Stimulated activated CD4-positive, alpha-beta T cell treated with anti-CD3 and anti-CD28 coated beads, Interleukin-2, amount 100 ng/mL, for 24 hours (primary cell): ENCODE measurements at places on chromosomes 12 and 14.

- DNase-seq: no peak
These were observed 4.3 kb upstream of the GPHB5 start for GRCh38 chr14:63322897-63323573.

DNA sequence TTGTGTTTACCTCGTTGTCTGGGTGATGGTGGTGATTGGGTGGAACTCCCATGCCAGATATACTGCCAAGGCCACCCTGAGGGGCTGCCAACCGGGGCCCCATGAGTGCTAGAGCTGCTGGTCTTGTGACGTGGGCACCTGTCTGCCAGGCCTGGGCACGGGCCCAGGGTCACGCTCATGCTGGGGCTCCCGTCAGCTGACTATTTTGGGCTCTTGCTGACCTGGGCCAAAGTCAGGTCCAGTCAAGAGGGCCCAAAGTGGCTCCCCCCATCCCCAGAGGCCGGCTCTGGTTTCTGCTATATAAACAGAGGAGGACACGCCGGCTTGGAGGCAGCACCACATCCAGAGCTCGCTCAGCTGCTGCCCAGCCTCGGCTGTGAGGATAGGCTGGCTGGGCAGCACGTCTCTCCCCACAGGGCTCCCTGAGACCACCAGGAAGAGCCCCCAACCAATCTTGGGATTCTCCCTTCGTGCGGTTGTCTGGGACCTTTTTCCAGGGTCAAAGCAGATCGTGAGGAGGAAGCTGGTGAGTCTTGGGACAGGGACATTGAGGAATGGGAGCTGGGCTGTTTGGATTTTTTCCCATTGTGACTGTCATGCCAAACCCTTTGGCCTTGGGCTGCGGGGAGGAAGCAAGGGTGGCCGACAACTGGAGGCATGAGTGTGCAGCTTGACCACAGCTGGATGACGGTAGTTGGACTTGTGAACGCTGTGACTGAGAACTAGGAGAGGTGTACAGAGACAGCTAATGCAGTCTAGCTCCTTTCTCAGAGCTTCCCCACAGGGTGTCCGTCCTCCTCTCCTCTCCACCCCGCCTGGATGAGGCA lies 7.6 kb upstream of the NR4A1 start:
- DNase-seq: no peak

DNA sequence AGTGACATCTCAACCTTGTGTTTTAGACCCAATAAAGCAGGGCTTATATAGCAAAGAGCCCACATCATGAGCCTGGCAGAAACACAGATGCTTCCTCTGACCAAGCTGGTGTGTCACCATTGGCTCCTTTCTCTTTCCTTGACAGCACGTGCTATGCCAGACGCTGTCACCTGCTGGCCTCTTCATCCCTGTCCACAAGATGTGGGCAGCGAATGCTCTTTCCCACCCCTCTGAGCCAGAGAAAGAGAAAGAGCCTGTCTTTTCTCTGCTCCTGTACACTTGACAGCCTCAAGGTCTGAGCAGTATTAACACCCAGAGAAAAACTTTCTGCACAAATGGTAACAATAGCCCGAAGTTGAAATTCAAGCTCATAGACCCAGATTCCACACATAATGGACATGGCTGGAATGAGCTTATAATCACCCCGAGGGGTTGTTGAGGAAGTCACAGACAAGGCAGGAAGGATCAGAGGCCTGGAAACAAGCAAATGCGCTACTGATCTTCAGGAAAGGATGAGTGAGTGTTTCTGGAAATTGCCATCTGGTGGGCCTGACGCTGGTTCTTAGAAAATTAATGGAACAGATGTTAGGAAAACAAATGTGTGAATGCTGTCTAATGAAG lies 8.9 kb downstream of the TGFB3 start:
- no peak for DNase-seq

- no peak for DNase-seq
These were observed 25.6 kb upstream of the GPHB5 start for GRCh38 chr14:63344336-63344735.

- DNase-seq: no peak
These were observed 26.0 kb downstream of the GEMIN2 start for GRCh38 chr14:39140170-39140569.
